Endodermal cell (in vitro differentiated cells): ENCODE measurements at places on chromosomes 2 and 18. TPM values are rescaled to one million over a fixed set of nuclear protein-coding genes. Genes with fewer than 3 reads are reported as not detected.

- no peak overlapping the region for H3K27ac ChIP-seq
- no peak overlapping the region for H3K4me3 ChIP-seq
- H3K36me3 ChIP-seq: no peaks in the 10 kb centered on the region
- H3K27me3 ChIP-seq: no peaks in the 10 kb centered on the region
- no peaks in the 10 kb centered on the region for H3K4me1 ChIP-seq
Measured at GRCh38 chr2:28507796-28508764, 12.2 kb downstream of the PLB1 start.

DNA sequence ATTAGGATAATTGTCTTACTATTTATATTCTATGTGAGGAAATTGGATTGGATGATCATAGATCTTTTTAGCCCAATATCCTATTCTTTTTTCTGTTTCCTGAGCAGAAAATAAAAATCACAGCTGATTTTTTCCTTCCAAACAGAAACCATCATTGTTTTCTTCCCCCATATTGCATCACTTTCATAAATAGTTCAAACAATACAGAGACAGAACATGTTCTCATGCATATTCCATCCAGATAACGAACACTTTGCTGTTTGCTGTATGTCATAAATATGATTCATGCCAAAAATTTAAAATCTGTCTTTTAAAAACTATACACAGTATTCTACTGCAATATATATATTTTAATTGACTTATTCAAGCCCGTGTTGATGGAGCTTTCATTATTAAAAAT is 22.0 kb upstream of the RALBP1 start:
- DNase-seq: no peak
- H3K4me3 ChIP-seq: no peak overlapping the region
- H3K4me1 ChIP-seq: peaks cover 9% of the 10 kb centered on the region
- H3K27ac ChIP-seq: no peak overlapping the region

DNA sequence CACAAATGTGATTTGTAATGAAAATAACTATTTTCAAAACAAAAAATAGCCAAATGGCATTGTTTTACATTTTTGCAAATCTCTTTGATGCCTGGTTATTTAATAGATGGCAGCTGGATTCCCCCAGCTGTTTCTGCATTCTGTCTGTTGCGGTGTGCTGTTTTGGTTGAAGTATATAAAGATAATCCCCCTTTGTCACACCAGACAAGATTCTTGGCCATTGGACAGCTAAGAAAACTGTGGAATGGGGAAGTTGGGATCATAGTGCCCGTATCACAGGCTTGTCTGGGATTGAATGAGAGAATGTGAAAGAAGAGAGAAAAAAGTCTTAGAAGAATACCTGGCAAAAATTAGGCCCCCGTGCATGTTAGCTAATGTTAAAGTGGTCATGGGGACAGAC is 19.5 kb upstream of the LYPD6B start:
- DNase-seq: peak; percentile 7
- H3K4me1 ChIP-seq: peaks cover 8% of the 10 kb centered on the region
- H3K27me3 ChIP-seq: no peaks in the 10 kb centered on the region
- no peak overlapping the region for H3K4me3 ChIP-seq

NPPC gene
- 4.2 TPM in 1 of 3 replicates, not detected in the others for total RNA-seq

DNA sequence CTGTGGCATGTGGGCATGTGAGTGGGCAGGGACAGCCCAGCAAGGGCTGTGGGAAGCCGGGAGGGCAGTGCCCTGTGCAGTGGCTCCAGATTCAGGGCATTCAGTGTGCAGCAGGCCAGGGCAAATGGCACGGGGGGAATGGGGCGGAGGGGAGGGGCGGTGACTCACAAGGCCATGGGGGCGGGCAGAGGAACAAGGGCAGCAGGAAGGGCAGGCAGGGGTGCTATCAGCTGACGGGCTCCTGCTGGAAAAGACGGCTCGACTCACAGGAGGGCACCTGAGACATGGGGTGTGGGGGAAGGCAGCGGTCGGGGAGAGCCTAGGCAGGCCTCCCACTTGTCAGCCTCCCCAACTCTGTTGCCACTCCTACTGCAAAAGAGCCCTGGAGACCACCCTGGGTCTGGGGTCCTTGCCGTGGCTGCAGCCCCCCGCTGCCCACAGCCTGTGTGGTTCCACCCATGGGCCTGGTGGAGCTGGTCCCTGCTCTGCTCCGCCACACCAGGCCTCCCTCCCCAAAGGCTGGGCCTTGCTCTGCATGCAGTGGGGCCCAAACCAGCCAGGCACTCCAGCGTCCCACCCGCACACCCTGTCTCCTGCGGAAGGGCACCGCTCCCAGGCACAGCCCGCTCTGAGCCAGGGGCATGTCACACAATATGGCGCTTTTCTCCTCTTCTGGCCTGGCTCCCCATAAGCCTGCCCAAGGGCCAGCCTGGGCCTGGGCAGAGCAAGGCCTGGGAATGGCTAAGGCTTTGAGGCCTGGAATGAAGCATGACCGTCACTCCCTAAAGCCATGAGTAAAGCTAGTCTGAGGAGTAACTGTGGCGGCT is 25.9 kb downstream of the HS6ST1 start:
- no peaks in the 10 kb centered on the region for H3K27me3 ChIP-seq
- DNase-seq: no peak
- no peak overlapping the region for H3K27ac ChIP-seq
- H3K4me3 ChIP-seq: no peak overlapping the region

DNA sequence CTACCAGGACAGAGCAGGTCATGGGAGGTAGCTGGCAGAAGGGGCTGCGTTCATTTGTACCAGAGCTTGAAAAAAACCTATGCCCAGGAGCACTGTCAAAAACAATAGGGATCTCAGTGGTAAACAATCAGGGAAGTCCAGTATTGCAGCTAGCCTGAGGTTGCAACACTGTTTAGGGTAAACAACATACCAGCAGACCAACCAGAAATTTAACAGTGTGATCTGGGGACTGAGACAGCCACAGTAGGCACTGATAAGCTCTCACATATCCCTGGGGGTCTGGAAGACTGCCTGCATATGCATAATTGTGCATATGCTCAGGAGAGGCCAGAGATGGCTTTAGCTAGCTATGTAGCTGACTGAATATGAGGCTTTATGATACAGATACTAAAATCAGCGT is 12.0 kb upstream of the ZCCHC2 start:
- no peak overlapping the region for H3K27ac ChIP-seq
- H3K4me3 ChIP-seq: no peak overlapping the region
- no peaks in the 10 kb centered on the region for H3K4me1 ChIP-seq
- H3K27me3 ChIP-seq: no peaks in the 10 kb centered on the region

- H3K27ac ChIP-seq: no peak overlapping the region
- DNase-seq: no peak
- peaks cover 22% of the 10 kb centered on the region for H3K4me1 ChIP-seq
- no peak overlapping the region for H3K4me3 ChIP-seq
- H3K27me3 ChIP-seq: peaks cover 19% of the 10 kb centered on the region
- H3K36me3 ChIP-seq: no peaks in the 10 kb centered on the region
Measured at GRCh38 chr18:25237571-25238267, 114.2 kb downstream of the ZNF521 start.

DSG1 gene
- total RNA-seq: not detected in 2 replicates

DNA sequence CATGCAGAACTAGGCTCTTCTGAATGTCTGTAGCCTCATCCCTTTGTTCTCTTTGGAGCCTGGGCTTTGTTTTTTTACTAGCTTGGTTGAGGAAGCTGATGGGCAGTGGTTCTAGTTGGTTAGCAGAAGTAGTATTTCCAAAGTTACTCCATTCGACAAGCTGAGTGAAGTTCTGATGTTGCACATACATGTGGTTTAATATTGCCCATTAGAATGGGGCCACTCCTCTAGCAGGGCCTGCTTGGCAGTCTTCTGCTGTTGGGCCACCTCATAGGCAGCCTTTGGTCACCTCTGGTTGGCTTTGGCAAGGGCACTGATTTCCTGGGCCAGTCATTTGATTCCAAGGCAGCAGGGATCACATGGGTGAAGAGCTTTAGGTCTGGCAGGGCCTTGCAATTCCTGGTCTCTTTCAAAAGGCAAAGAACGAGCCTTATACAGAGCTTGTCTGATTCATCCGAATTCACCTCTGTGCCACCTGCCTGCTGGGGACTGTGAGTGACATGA is 2.5 kb downstream of the RPIA start:
- peak overlapping the region; percentile 97 for H3K4me3 ChIP-seq
- no peak overlapping the region for H3K27ac ChIP-seq
- H3K36me3 ChIP-seq: no peaks in the 10 kb centered on the region
- no peaks in the 10 kb centered on the region for H3K4me1 ChIP-seq

GRCh38 chr18:42039396-42039795 is 84.4 kb downstream of the PIK3C3 start:
- H3K4me3 ChIP-seq: no peak overlapping the region
- no peaks in the 10 kb centered on the region for H3K4me1 ChIP-seq
- no peak for DNase-seq
- no peak overlapping the region for H3K27ac ChIP-seq
- H3K27me3 ChIP-seq: no peaks in the 10 kb centered on the region
- H3K36me3 ChIP-seq: peaks cover 69% of the 10 kb centered on the region

TUBA4B gene
- total RNA-seq: not detected in 3 replicates

GRCh38 chr2:163471947-163472346 is 263.9 kb downstream of the FIGN start:
- H3K27ac ChIP-seq: no peak overlapping the region
- H3K36me3 ChIP-seq: no peaks in the 10 kb centered on the region
- peak; percentile 55 for DNase-seq
- no peaks in the 10 kb centered on the region for H3K27me3 ChIP-seq
- peaks cover 10% of the 10 kb centered on the region for H3K4me1 ChIP-seq

SOX11 gene
- 29.6 to 50.6 TPM (median 48.9 TPM) in 3 replicates for total RNA-seq

- no peaks in the 10 kb centered on the region for H3K27me3 ChIP-seq
- DNase-seq: no peak
- H3K4me1 ChIP-seq: no peaks in the 10 kb centered on the region
- no peak overlapping the region for H3K27ac ChIP-seq
Measured at GRCh38 chr2:43758739-43759138, 15.1 kb upstream of the DYNC2LI1 start.

PLEK gene
- total RNA-seq: not detected in 2 replicates
